ENCODE measurements at places on chromosomes 5 and 9.

GRCh38 chr5:134792286-134792685 lies 33.7 kb downstream of the DDX46 start:
- DNase-seq: no peak

GRCh38 chr9:109448223-109448622 lies 49.9 kb downstream of the PTPN3 start:
- no peak for DNase-seq

DNA sequence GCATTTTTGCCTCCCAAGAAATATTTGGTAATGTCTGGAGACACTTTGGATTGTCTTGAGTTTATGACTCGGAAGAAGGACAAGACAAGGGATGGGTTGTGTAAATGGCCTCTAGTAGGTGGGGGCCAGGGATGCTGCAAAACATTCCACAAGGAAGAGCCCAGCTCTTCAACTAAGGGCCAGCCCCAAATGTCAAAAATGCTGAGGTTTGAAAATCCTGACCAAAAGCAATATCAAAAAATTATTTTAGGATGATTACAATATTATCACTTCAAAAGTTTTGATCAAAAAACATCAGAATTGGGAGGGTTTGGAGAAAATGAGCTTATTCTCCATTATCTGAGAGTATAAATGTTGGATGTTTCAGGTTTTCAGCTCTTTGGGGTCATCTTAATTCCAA lies 248.9 kb upstream of the SLC24A2 start:
- no peak for DNase-seq

DNA sequence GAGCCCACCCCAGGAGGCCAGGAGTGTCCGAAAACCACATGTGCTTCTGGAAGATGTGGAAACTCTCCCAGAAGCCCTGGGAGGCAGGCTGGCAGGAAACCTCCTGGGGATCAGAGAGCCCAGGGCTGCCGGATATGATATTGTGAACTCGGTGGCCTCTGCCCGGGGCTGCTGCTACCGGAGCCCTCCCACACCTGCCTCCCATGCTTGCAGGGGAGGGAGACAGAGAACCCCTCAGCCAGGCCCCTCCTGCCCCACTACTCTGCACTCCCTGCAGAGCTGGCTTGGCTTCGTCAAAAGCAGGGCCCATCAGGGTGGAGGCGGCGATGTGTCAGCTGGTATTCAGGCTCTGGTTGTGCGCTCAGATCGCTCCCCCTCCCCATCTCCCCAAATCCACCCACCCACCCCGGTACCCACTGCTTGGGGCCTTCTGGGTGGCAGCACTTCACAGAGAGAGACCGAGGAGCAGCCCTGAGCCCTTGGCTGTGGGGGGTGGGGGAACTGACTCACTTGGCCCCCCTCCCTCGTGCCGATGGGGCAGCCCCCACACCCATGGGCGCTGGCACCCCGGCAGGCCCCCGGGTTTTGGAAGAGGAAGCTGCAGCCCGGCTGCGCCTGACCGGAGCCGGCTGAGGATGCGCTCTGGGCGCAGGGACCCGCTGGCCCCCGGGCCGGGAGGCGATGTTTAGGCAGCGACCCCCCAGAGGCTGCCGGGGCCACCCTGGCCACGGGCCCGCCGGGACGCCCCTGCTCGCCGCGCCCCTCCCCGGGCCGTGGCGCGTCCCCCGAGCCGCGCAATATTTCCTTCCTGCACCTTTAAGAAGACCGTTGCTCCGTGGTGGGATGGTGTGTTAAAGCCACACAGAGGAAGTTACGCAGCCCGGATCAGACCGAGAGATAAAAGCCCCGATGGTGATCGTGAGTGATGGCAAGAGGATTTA lies 786 bp upstream of the NTNG2 start:
- no peak for DNase-seq

GRCh38 chr5:132886064-132886823 lies 12.8 kb downstream of the LEAP2 start:
- DNase-seq: no peak

- peak; percentile 13 for DNase-seq
Observed at GRCh38 chr5:125981016-125981415, 442.2 kb upstream of the GRAMD2B start.

DNA sequence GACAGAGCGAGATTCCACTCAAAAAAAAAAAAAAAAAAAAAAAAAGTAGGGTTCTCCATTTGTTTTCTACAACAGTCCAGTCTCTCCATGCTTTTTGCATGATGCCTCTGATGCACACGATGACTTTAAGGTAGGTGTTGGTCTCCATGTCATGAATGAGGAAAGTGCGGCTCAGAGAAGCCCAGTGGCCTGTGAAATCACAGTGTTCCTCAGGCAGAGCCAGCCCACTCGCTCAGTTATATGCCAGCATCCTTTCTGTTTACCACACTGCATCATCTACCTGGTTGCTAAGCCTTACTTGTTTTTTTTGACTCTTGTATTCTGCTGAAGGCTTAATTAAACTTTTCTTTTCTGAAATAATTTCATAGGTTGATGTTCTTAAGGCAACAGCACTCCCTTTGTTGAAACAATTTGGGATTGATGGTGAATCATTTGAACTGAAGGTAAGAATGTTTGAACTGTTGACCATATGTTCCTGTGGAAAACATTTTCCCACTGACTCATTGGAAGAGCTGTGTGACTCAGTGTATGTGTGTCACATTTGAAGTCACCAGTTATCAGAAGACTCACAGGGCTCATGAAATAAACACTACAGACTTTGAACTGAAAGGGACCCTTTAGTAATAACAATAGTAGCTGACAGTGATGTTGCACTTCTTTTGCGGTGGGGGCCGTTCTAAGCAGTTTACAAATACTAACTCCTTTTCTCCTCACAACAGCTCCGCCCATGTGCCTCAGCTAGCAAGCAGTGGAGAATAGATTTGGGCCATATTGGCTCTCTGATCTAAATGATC lies 40.2 kb downstream of the RCL1 start:
- no peak for DNase-seq

DNA sequence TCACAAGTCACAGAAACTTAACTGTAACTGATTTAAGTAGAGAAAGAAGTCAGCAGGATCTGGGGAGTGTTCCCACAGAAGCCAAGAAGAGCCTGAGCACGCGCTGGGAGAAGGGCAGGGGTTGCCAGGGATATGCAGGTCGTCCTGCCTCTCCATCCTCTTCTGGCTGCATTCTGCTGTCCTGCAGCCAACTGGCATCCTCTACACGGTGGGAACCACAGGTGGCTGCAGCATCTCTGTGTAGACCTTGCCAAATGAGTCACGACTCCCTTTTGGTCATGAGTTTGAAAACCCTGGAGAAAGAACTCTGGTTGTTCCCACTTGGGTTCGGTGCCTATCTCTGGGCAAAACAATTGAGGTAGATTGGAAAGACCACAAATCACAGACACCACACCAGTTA lies 38.4 kb upstream of the PCA3 start:
- no peak for DNase-seq

DNA sequence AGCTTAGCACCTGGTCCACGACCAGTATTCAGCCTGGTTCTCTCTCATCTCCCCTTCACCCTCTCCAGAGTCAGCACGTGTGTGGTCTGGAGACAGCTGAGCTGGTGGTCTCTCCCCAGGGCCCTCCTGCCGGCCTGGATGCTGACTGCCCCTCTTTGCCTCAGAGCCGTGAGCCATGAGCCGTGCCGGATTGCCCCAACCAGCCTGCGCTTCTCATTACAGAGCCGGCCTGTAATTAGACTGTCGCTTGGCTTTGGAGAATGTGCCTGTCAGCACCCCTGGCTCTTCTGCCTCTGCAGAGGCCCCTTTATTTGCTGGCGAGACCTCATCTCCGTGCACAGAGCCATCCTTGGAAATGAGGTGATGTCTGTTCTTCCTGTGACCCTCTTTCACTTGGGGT lies 118.7 kb upstream of the BOD1 start:
- DNase-seq: no peak

- DNase-seq: no peak
Observed at GRCh38 chr9:119020730-119021333, 348.4 kb downstream of the BRINP1 start.

- DNase-seq: no peak
Observed at GRCh38 chr5:139788294-139788910, 7.2 kb upstream of the PSD2 start.

DNA sequence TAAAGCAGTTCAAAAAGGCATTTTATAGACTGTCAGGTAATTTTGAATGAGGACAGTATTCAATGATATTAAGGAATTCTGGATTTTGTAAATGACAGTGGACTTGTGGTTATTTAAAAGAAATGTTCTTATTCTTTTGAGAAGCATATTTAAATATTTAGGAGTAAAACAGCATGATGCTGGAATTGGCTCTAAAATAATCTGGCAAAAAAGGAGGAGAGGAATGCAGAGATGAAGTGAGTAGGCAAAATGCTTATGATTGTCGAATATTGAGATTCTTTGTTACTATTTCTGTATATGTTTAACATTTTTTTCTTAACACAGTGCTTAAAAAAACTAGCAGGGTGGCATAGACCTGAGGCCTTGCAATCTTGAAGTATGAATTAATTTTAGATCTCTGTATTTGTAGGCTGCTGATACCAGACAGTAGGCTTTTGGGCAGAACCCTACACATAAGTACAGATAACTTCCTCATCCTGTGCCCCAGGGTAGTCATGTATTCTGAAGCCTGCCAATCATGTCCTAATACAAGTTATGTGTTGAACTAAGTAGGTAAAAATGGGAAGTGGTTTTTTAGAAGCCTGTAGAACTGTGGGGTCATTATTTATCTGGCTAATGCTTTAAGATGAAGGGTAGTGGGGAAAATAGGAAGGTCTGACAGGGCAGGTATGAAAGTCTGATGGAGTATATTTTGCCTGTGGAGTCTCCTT lies 9.4 kb downstream of the CD180 start:
- DNase-seq: no peak

DNA sequence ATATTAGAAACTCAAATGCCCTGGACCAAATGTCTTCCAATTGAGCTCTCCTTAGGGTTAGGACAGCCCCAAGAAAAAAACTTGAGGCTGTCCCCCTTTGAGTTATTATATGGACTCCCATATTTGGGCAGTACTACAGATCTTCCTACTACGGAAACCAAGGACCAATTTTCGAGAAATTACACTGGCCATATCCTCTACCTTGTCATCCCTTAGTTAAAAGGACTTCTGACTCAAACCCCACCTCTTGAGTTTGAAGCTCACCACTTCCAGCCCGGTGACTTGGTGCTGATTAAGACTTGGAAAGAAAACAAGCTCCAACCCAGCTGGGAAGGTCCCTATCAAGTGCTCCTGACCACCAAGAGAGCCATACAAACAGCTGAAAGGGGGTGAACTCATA lies 497.0 kb upstream of the GRAMD2B start:
- no peak for DNase-seq

GRCh38 chr9:131477367-131477766 lies 25.4 kb upstream of the POMT1 start:
- DNase-seq: no peak

DNA sequence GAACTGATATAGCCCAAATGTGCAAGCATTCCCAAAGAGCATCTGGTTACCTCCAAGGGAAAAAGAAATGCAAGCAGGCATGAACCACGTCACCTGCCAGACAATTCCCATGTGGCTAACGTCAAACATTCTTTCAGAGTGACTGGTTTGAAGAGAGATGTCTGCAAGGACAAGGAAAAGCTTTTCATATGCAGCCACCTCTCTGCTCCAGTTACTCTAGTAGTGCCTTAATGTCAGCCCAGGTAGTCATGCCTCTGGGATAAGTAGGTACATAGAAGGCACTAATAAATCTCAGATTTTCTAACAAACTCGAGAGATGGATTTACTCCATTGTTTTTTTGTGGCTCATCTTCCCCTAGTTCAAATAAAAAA lies 96.8 kb upstream of the IFNK start:
- no peak for DNase-seq

DNA sequence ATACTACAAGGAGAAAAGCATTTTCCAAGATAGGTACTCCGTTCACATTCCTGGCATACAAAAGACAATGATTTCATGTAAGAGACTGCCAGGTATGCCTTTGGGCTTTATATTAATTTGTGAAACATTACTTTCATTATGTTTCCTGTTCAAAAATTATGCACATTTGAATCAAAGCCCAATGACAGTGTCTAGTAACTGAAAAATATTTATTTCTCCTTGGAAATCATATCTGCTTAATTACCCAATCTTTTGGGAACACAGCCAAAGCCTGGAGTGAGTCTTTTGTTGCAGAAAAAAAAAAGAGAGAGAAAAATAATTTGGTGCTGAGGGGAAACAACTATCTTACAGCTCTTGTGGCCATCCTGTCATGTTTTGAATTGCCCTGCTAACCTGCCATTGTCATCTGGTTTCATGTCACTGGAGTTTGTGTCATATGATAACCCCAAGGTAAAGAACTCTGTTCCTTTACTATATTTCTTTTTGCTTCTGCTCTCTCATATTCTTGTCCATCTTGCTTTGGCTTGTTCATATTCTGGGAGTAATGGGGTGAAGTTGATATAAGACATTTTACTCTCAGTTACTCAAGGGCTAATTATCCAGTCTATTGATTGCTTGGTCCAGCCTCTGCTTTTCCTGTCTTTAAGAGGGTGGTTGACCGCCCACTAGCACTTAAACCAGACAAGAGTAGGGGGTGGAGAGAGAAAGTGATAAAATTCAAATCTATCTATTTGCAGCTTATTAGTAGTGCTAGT lies 238.3 kb upstream of the NUDT12 start:
- no peak for DNase-seq

- DNase-seq: no peak
Observed at GRCh38 chr5:29780401-29780800, 1413.1 kb upstream of the CDH6 start.

- no peak for DNase-seq
Observed at GRCh38 chr5:102799017-102799416, 43.9 kb downstream of the PAM start.

- no peak for DNase-seq
Observed at GRCh38 chr9:115116421-115117284, 1.3 kb downstream of the TNC start.

GRCh38 chr9:6183627-6184026 lies 32.0 kb upstream of the IL33 start:
- no peak for DNase-seq

DNA sequence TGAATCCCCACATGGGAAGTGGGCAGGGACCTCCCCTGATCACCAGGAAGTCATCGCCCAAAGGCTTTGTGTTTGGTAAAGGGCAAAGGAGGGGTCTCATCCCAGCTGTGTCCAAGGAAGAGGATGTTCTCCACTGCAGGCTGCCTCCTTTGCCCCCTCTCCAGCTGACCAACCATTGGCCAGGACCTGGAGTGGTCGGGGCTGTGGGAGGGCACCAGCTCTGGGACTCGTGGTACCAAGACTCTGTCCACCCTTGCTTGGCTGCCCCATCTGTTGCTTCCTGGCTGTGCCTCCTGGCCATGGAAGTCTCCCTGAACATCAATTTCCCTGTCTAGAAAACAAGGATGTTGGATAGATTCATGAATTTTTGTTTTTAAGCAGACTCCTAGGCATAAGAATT lies 34.1 kb downstream of the COL15A1 start:
- no peak for DNase-seq

GRCh38 chr5:16894236-16895057 lies 41.6 kb downstream of the MYO10 start:
- peak; percentile 32 for DNase-seq

All from NCI-H446 treated with DMSO at 0.1 percent for 48 hours (cell line).